Activated naive CD4-positive, alpha-beta T cell (primary cell): ENCODE measurements at places on chromosomes 2 and 18.

DNA sequence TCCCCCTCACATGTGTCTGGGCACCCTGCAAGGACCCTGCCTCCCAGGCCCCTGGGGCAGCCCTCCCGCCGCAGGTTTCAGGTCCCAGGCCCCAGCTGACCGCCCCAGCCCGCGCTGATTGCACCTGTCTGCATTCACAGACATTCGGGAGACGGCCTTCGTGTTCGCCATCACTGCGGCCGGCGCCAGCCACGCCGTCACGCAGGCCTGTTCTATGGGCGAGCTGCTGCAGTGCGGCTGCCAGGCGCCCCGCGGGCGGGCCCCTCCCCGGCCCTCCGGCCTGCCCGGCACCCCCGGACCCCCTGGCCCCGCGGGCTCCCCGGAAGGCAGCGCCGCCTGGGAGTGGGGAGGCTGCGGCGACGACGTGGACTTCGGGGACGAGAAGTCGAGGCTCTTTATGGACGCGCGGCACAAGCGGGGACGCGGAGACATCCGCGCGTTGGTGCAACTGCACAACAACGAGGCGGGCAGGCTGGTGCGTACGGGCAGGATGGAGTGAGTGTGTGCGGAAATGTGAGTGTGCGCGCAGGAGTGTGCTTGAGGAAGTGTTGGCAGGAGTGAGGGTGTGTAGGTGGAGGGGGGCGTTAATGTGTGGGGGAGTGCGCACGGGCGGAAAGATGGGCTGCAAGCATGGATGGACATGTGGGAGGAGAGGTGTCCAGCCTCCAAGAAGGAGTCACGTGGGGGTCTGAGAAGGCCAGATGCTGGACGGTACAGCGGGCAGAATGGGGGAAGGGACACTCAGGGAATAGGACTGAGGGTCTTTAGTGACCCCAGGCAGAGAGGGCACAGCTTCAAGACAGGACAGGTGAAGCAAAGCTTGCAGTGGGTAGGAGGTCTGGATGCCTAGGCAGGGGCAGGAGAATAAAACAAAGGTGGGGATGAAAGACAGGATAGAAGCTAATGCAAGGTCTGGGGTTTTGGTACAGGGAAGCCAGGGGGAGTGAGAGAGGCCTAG is 9.0 kb upstream of the WNT10A start:
- peak; percentile 16 for DNase-seq

- no peak for DNase-seq
Observed at GRCh38 chr18:28837100-28837499, 660.2 kb upstream of the CDH2 start.

DNA sequence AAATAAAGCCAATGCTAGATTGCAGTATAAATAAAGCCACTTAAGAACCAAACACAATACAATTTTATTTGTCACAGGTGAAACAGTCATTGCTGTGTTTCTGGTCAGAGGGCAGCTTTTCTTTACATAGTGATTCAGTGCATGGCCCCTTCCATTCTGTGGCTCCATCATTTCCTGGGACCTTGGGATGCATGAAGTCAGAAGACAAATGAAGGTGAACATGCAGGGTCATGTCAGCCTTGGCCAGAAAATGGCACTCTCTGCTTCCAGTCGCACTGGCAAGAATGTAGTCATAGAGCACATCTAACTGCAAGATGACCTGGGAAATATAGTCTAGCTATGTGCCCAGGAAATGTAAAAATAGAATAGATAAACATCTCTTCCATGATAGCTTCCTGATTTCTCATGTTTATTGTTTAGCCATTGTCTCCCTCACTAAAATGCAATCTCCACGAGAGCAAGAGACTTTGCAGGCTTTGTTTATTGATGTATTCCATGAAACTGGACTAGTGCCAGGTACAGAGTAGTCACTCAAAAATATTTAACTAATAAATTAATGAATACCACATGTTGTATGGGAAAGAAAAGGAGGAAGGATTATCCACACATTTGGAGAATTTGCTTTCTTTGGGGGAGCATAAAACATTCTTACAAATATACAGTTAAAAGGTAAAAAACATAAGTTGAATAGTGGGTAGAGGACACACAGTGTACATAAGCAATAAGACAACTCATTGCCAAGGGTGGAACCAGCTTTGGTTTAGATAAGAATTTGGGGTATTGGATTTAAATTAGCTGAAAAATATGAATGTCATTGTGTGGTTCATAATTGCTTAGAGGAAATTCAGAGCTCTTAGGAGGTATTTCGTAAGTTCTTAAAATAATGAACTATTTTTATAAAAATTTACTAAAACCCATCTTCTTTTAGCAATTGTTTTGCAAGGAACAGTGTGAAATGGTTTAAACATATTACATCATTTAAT is 343.8 kb downstream of the PID1 start:
- no peak for DNase-seq

GRCh38 chr2:196592331-196592910 is 47.1 kb upstream of the CCDC150 start:
- DNase-seq: no peak

GRCh38 chr2:42314892-42315468 is 46.0 kb downstream of the COX7A2L start:
- no peak for DNase-seq

DNA sequence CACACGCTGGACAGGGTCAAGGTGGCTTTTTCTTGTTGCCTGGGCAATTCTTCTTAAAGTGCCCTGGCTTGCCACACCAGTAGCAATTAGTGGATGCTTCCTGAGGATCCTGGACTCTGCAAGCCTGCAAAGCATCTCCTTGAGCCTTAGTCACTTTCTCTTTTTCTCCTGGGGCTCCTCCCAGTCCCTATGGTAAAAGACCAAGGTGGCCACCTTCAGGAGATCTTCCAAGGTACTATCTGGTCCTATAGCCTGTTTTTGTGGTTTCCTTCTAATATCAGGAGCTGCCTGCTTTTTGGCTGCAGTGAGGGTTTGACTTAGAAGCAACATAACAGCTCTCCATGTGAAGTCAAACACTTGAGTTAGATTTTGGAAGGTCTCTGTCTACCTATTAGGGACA is 33.3 kb upstream of the GMCL1 start:
- no peak for DNase-seq

GRCh38 chr2:237904831-237905599 is 45.6 kb downstream of the RAMP1 start:
- no peak for DNase-seq

GRCh38 chr2:95347681-95348608 is 50.8 kb downstream of the KCNIP3 start:
- DNase-seq: no peak

- no peak for DNase-seq
Observed at GRCh38 chr2:48229063-48229462, 300.9 kb upstream of the STON1 start.

GRCh38 chr18:377088-377487 is 109.2 kb upstream of the THOC1 start:
- no peak for DNase-seq

GRCh38 chr2:128786316-128786715 is 467.6 kb upstream of the HS6ST1 start:
- DNase-seq: no peak
